ENCODE measurements at places on chromosomes 1 and 21. TPM values are rescaled to one million over a fixed set of nuclear protein-coding genes. Genes with fewer than 3 reads are reported as not detected.

The SCCPDH gene
- 43.6 TPM for total RNA-seq

The RCSD1 gene
- 317 TPM for total RNA-seq

The RUNX1 gene
- not detected for total RNA-seq

DNA sequence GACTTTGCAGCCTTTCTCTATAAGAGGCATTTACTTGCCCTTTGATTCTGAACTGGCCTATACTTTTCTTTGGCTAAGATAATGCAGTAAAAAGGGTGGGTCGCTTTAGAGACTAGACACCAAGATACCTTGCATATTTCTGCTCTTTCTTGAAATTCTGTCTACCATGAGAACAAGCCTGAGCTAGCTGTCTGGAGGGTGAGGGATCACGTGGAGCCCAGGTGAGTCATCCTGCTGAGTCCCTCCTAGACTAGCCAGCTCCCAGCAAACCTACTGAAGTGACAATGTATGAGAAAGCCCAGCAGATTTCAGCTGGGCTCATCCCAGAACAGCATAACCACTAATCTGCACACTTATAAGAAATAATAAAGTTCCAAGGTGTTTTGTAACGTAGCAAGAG lies 408.0 kb upstream of the KAZN start:
- DNase-seq, result no peak

- peak; percentile 24 for DNase-seq
Measured at GRCh38 chr1:90834886-90835660, 118.0 kb upstream of the BARHL2 start.

DNA sequence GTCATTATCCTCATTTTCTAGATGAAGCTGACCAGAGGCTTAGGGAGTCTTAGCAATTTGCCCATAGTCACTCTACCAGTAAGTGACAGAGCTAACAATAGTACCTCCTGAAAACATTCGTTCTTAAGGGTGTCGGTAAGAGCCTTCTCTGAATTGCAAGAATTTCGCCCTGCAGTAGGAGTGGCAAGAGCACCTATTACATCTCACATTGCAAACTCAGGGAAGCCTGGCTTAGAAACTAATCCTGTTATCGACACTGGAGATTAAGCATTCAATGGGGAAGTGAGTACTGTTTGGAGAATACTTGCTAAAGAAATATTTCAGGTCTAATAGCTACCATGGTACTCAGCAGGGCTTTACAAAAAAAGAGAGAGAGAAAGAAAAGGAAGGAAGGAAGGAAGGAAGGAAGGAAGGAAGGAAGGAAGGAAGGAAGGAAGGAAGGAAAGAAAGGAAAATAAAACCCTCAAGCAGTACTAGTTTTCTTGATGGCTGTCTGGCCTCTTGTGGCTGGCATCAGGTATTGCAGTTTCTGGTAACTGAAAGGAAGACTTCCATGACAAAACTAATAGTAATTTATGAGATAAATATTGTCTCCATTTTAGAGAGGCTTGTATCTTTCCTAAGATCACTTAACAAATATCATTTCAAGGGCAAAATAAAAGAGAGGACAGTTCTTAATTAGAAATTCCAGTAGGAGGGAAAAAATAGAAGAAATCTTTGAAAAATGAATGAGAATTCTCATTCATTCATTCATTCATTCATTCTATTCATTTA lies 10.4 kb downstream of the C1orf226 start:
- peak; percentile 68 for DNase-seq

- no peak for DNase-seq
Measured at GRCh38 chr21:17795146-17796036, 23.8 kb downstream of the C21orf91 start.

GRCh38 chr21:36555199-36555800 lies 75.4 kb upstream of the CLDN14 start:
- no peak for DNase-seq

GRCh38 chr1:41498391-41498790 lies 13.9 kb upstream of the EDN2 start:
- DNase-seq, result no peak

- peak; percentile 3 for DNase-seq
Measured at GRCh38 chr1:38613996-38614395, 245.6 kb downstream of the RRAGC start.

GRCh38 chr1:88188038-88188437 lies 496.0 kb upstream of the PKN2 start:
- no peak for DNase-seq

DNA sequence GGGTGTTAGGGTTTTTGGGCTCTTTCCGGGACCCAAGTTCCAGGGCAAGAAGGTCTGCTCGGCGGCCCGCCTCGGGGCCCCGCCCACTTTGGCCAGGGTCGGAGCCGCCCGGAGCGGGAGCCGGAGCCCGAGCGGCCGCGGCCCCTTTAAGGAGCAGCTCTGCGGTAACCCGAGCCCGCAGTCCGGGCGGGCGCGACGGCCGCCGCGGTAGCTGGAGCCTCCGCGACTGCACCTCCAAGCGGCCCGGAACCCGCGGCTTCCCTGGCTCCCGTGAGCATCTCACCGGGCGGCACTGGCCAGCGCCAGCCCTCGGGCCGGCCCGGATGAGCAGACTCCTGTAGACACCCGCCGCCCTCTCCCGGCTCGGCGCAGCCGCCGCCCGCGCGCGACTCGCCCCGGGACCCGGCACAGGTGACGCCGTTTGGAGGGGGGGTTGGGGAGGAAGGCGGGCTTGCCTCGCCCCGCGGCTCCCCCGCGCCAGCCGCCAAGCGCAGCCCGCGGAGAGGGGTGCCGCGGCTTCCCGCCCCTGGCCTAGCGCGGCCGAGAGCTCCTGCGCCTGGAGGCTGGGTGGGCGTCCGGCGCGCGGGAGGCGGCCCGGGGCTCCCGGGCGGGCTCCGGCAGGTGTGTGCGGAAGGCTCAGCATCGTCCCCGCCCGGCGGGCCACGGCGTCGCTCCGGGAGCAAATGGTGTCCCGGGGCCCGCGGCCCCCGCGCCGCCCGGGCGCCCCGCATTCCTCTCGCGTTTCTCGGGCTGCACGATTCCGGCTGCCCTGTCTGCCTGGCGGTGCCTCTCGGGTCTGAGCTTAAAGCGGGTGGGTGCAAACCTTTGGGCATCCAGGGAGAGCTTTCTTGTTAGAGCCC lies at the start of gene TLCD4:
TSS of gene TLCD4 (plus strand) at position 149 of the 860 bp plus-strand sequence. CDS start 26,547 bp downstream, outside the sequence.
- DNase-seq, result peak; percentile 49

DNA sequence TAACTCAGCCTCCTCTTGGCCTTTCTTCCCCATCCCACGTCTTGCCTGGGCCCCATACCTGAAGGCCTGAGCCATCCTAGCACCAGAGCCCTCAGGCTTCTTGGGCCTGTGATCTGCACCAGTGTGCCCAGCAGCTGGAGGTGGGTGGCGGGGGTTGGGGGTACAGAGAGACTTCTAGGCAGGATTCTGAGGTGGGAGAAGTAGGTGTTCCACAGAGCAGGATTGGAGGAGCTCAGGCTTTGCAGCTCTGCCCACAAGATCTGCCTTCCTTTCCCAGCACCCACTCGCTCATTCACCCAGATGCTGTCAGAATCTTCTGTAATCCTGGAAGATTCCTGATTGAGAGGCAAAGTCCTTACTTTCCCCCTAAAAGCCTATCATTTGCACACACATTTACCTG lies 10.0 kb upstream of the GJB5 start:
- no peak for DNase-seq

Data from cardiac muscle cell (in vitro differentiated cells and primary cell).